ENCODE measurements at places on chromosomes 11 and 22. TPM values are rescaled to one million over a fixed set of nuclear protein-coding genes. Genes with fewer than 3 reads are reported as not detected.

- H3K36me3 ChIP-seq: no peaks in the 10 kb centered on the region
- no peaks in the 10 kb centered on the region for H3K4me1 ChIP-seq
- DNase-seq: no peak
- H3K4me3 ChIP-seq: no peak overlapping the region
These were observed 978.3 kb downstream of the BRD1 start for GRCh38 chr22:48849219-48849912.

DNA sequence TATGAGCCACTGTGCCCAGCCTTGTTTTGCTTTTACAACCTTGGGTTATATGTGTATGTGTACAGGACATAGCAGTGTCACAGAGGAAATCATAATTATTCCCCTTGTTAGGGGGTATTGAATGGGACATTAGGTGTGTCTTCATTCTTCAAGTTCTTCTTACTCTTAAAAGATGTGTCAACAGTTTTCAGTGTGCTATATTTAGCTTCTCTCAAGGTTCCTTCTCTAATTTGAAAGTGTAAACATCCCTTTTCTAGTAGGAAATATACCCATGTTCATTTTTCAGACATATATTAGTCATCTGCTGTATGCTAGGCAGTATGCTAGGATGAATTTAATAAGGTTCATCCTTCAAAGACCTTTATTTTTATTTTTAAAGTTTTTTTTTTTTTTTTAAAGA lies 17.1 kb downstream of the PCF11 start:
- H3K36me3 ChIP-seq: peaks cover 13% of the 10 kb centered on the region
- H3K4me3 ChIP-seq: peak overlapping the region; percentile 9
- peaks cover 60% of the 10 kb centered on the region for H3K4me1 ChIP-seq
- peak overlapping the region; percentile 55 for H3K27ac ChIP-seq

GRCh38 chr11:43923406-43924111 lies 18.9 kb upstream of the C11orf96 start:
- H3K36me3 ChIP-seq: peaks cover 29% of the 10 kb centered on the region
- H3K4me1 ChIP-seq: no peaks in the 10 kb centered on the region
- no peak overlapping the region for H3K27ac ChIP-seq
- H3K4me3 ChIP-seq: no peak overlapping the region
- no peak for DNase-seq
- no peaks in the 10 kb centered on the region for H3K27me3 ChIP-seq

DNA sequence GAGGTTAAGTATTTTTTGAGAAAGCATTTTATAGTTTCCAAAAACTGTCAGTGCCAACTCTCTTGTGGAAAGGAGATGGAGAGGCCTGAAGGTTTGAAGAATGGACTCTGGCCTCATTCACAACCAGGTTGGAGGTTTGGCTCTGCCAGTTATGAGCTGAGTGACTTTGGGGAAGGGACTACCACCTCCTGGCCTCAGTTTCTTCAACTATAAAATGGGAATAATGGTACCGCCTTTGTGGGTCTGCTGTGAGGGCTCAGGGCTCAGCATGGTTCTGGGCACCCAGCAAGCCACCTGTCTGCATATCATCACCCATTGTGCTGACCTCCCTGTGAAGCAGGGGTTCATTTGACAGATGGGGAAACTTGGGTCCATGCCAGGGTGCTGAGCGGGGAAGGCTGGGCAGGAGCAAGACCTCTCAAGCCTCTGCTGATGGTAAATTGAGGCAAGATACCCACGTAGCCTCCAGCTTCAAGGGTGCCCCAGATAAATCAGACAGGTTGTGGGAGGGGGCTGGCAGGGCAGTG lies 3.5 kb upstream of the LIF start:
- peaks cover 32% of the 10 kb centered on the region for H3K4me1 ChIP-seq
- H3K36me3 ChIP-seq: no peaks in the 10 kb centered on the region
- peaks cover 19% of the 10 kb centered on the region for H3K27me3 ChIP-seq
- H3K4me3 ChIP-seq: no peak overlapping the region

DNA sequence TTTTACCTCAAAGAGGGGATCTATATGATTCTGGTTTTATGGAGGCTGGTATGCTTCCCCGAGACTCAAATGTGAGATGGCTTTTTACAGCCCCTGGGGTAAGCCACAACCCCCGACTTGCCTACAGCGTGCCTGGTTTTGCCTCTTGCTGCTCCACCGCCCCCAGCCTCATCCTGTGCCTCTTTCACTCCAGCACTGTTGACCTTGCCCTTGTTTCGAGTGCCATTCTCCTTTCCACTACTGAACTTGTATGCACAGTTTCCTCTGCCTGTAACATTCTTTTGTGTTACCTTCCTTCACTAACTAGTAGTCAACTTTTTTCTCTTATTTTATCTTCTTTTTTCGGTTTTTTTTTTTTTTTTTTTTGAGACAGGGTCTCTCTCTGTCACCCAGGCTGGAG lies 219.0 kb upstream of the ZBED5 start:
- peaks cover 10% of the 10 kb centered on the region for H3K27me3 ChIP-seq
- H3K4me3 ChIP-seq: no peak overlapping the region
- DNase-seq: no peak
- no peak overlapping the region for H3K27ac ChIP-seq

DNA sequence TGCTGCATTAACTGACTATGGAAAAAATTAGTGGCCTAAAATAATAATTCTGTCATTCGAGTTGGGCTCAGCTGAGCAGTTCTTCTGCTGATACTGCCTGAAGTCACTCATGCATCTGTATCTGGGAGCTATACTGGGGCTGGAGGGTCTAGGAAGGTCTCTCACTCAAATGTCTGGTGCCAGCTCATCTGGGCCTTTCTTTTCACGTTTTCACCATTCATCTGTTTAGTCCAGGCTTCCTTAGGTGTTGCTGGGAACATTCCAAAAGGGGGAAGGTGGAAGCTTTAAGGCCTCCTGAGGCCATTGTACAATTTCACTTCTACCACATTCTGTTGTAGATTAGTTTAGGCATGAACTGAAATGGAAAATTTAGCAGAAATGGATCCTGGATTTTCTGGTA lies 28.0 kb downstream of the YAP1 start:
- H3K27me3 ChIP-seq: no peaks in the 10 kb centered on the region
- no peak overlapping the region for H3K27ac ChIP-seq
- H3K36me3 ChIP-seq: no peaks in the 10 kb centered on the region
- H3K4me3 ChIP-seq: no peak overlapping the region
- H3K4me1 ChIP-seq: no peaks in the 10 kb centered on the region

- peaks cover 4% of the 10 kb centered on the region for H3K27me3 ChIP-seq
- no peak overlapping the region for H3K27ac ChIP-seq
- no peaks in the 10 kb centered on the region for H3K4me1 ChIP-seq
These were observed 258.1 kb downstream of the RAB38 start for GRCh38 chr11:87917111-87917510.

DNA sequence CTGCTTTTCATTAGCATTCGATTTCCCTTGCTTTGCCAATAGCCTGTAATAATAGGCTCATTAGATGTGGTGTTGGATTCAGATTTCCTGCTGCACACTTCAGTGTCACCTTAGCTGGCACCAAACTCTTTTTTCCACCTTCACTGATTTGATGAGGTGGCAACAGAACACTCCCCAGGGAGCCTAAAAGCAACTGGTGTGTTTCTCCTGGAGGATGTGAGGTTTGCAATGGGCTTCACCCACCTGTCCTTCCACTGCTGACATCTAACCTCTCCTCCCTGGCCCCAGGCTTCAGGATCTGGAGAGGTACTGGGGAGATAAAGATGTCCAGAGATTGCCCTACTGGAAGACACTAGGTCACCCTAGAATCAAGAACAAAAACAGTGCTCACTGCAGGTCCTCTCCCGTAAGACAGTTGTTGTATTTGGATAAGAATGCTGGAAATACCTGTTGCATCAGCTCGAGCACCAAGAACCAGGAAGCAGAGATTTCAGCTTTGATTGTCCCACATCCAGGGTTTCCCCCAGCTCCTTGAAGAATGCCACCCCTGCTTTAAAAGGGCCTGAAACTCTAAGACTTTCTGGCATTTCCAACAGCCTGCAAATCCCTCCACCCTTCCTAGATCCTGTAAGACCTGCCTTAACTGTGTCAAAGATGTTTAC lies 96.9 kb downstream of the SLC1A2 start:
- DNase-seq: no peak
- peaks cover 6% of the 10 kb centered on the region for H3K36me3 ChIP-seq
- H3K27ac ChIP-seq: no peak overlapping the region

Gene SLC25A22
- 7.7 TPM for polyA plus RNA-seq

GRCh38 chr22:41970601-41971000 lies 1.4 kb downstream of the SEPTIN3 start:
- no peak overlapping the region for H3K4me3 ChIP-seq
- no peak overlapping the region for H3K27ac ChIP-seq
- no peaks in the 10 kb centered on the region for H3K4me1 ChIP-seq
- no peaks in the 10 kb centered on the region for H3K36me3 ChIP-seq
- H3K27me3 ChIP-seq: peaks cover 13% of the 10 kb centered on the region
- no peak for DNase-seq

Gene MS4A2
- 0.10 TPM for polyA plus RNA-seq

DNA sequence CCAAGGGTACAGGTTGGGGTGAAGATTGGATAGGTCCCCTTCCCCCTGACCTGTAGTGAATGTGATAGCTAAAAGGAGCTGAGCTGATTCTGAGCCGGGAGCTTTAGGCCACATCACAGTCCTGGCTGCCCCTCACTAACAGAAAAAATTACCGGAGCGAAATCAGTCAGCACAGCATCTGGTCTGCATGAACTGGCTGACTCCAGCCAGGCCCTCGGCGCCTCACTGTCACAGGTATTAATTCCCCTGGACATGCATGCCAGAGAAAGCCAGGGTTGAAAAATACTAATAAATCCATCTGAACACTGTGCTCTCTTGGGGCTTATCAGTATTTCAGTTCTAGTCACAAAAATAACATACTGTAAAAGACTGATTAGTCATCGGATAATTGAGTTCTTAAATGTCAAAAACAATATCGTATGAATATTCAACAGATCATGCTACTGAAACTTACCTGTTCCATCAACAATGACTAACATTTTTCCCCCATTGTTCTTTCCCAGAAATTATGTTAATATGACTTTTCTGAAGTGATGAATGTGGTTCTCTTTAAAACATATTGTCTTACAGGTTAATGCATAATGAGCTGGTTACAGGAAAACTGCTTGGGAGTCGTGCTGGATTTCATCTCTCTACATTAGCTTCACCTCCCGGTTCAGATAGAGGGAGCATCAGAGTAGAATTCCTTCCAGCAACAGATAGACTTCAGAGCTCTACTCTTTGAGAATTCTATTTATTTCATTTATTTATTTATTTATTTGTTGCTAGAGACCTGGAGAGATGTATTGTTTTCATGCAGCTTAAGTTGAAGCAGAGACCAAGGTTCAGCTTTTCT lies 387.7 kb downstream of the NXPE2 start:
- no peaks in the 10 kb centered on the region for H3K36me3 ChIP-seq
- no peaks in the 10 kb centered on the region for H3K4me1 ChIP-seq
- no peak overlapping the region for H3K27ac ChIP-seq
- H3K4me3 ChIP-seq: no peak overlapping the region

- DNase-seq: no peak
- H3K4me1 ChIP-seq: no peaks in the 10 kb centered on the region
- H3K27me3 ChIP-seq: peaks cover 2% of the 10 kb centered on the region
These were observed 109.9 kb upstream of the CADM1 start for GRCh38 chr11:115613986-115614632.

Gene DEUP1
- not detected for polyA plus RNA-seq

Gene DEAF1
- 18.6 TPM for polyA plus RNA-seq

DNA sequence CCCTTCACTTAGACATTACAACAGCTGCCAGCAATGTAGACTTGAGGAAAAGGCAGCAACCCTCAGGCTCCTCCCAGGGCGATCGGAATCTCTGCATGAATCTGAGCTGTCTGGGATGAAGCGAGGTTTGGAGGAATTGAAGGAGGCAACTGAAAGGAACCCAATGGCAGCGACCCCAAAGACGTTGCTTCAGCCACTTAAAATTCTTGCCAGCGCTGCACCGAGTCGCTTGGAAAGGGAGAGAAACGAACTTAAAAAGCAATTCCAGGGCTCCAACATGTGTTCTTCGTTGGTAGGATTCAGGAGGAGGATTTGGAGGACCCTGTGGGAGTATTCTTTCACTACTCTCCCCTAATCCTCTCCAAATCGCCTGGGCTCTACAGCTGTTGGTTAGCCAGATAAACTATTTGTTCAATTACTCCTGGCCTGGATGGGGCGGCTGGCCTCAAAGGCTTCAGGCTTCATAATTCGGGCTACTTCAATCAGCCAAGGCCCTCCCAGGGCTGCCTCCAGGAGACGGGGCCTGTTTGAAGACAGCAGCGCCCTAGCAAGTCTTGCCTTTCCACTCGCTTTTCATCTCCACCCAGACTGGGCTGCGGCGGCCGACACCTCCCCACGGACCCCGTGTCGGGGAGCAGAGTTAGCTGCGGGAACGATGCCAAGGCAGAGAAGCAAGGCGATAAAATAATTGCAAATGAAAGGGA lies 72.4 kb upstream of the TMEM45B start:
- H3K27ac ChIP-seq: no peak overlapping the region
- DNase-seq: no peak
- peaks cover 4% of the 10 kb centered on the region for H3K27me3 ChIP-seq

DNA sequence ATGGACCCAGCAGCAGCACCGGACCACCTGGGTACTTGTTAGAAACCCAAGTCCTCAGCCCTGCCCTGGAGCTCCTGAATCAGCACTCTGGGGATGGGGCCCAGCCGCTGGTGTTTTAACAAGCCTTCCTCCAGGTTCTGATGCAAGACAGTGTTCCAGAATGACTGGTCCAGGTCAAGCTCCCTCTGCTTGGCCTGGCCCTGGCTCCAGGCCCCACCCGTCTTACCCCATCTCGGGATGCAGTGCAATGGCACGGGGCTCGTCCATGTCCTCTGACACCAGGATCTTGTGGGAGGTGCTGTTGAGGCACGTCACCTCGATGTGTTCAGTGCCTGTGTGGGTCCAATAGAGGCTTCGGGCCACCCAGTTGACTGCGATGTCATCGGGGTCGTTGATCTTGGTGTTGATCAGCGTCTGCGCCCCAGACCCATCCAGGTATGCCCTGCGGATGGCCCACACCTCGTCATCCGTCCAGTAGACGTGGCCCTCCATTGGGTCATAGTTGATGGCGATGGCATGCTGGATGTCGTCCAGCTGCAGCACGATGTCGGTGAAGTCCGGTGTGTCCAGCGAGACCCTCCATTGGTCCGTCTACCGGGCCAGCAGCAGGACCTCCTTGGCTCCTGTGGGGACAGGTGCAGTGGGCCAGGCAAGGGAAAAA lies 140.3 kb downstream of the CRYBB2 start:
- H3K27ac ChIP-seq: no peak overlapping the region
- H3K4me3 ChIP-seq: no peak overlapping the region
- H3K4me1 ChIP-seq: no peaks in the 10 kb centered on the region
- H3K27me3 ChIP-seq: no peaks in the 10 kb centered on the region

DNA sequence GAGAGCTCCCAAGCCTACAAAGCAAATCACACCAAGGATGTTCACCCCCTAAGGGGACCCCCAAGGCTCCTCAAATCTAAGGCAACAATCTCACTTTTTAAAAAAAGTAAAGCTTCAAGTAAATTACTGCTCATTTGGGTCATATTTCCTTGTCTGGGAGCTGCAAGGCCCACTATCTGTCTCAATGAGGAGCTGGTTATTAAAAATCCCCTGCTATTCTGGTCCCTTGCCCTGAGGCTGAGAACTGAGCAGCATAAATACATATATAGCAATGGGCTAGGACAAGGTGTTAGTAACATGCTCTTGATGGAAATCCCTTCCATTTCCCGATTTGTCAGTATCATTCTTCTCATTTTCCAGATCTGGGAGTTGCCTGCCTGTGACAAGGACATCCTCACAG lies 119.2 kb downstream of the ETS1 start:
- H3K27me3 ChIP-seq: peaks cover 9% of the 10 kb centered on the region
- no peak for DNase-seq
- H3K36me3 ChIP-seq: peaks cover 47% of the 10 kb centered on the region
- H3K4me1 ChIP-seq: peaks cover 100% of the 10 kb centered on the region

All from immature natural killer cell (primary cell).